Esophagus muscularis mucosa (tissue), 4 donors: ENCODE measurements at places on chromosomes 1 and 21. TPM values are rescaled to one million over a fixed set of nuclear protein-coding genes. Genes with fewer than 3 reads are reported as not detected.

The ARMH1 gene
- total RNA-seq = 0.26 TPM

The NPR1 gene
- 24.9 TPM for total RNA-seq

The CYP4B1 gene
- 41.1 TPM for total RNA-seq

The FOXD3 gene
- total RNA-seq = 1.2 TPM

The HMCN1 gene
- total RNA-seq = 77.7 TPM

The ITPKB gene
- 140 TPM for total RNA-seq

The RCSD1 gene
- 18.4 TPM for total RNA-seq

GRCh38 chr1:115283249-115283648, 54.8 kb downstream of the NGF start:
- H3K4me1 ChIP-seq = peaks cover 25% of the 10 kb centered on the region
- no peak for DNase-seq
- H3K27me3 ChIP-seq = no peaks in the 10 kb centered on the region
- peak overlapping the region; percentile 83 for H3K27ac ChIP-seq
- no peak overlapping the region for H3K4me3 ChIP-seq

GRCh38 chr1:210250665-210250997, 18.0 kb downstream of the SERTAD4 start:
- no peaks in the 10 kb centered on the region for H3K27me3 ChIP-seq
- H3K36me3 ChIP-seq = no peaks in the 10 kb centered on the region
- peak overlapping the region; percentile 60 for H3K4me3 ChIP-seq

DNA sequence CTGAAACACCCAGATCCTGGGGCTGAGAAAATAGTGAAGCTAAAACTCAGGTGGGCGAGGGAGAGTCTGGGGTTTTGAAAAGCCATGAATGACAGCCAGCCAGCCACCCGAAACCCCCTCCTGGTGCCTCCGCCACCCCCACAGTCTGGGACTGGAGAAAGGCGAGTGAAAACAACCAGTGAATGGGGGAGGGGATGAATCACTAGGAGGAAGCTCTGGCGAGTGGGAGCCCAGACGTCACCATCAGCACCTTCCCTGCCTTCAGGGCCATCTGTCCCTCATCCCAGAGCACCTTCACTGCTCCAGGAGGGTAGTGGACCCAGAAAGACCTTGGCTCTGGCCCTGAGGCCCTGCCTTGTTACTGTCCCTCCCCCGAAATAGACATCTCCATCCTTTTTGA, 9.2 kb downstream of the RORC start:
- H3K36me3 ChIP-seq = no peaks in the 10 kb centered on the region
- H3K27me3 ChIP-seq = peaks cover 24% of the 10 kb centered on the region
- H3K4me3 ChIP-seq = no peak overlapping the region

GRCh38 chr21:31211836-31212235, 132.2 kb downstream of the TIAM1 start:
- no peak for DNase-seq
- H3K27ac ChIP-seq = no peak overlapping the region
- H3K4me3 ChIP-seq = no peak overlapping the region
- no peaks in the 10 kb centered on the region for H3K4me1 ChIP-seq
- peaks cover 4% of the 10 kb centered on the region for H3K27me3 ChIP-seq

- H3K4me1 ChIP-seq = peaks cover 96% of the 10 kb centered on the region
- no peak overlapping the region for H3K4me3 ChIP-seq
- no peak for DNase-seq
- no peaks in the 10 kb centered on the region for H3K36me3 ChIP-seq
- H3K27ac ChIP-seq = peak overlapping the region; percentile 77
- H3K27me3 ChIP-seq = no peaks in the 10 kb centered on the region
These were observed 24.1 kb downstream of the THRAP3 start for GRCh38 chr1:36248250-36248894.

DNA sequence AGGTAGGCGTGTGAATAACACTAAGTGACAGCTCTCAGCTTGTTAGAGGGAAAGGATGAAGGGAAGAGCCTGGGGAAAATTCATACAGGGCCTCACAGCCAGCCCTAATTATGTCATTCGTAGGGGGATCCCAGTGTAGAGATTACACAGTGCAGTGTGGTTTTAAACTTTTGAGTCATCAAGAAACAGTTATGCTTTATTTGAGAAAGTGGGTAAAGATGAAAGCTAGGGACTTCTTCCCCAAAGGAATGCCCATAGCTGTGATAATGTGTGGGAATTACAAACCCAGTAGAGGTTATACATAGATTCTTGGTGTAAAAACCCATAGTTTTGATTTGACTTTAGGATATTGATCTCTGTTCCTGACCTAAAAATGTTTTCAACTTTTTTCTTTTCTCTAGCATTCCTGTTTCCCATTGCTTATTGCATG, 1.9 kb downstream of the TTF2 start:
- H3K27me3 ChIP-seq = no peaks in the 10 kb centered on the region
- H3K36me3 ChIP-seq = no peaks in the 10 kb centered on the region
- H3K4me1 ChIP-seq = peaks cover 16% of the 10 kb centered on the region
- H3K4me3 ChIP-seq = no peak overlapping the region

DNA sequence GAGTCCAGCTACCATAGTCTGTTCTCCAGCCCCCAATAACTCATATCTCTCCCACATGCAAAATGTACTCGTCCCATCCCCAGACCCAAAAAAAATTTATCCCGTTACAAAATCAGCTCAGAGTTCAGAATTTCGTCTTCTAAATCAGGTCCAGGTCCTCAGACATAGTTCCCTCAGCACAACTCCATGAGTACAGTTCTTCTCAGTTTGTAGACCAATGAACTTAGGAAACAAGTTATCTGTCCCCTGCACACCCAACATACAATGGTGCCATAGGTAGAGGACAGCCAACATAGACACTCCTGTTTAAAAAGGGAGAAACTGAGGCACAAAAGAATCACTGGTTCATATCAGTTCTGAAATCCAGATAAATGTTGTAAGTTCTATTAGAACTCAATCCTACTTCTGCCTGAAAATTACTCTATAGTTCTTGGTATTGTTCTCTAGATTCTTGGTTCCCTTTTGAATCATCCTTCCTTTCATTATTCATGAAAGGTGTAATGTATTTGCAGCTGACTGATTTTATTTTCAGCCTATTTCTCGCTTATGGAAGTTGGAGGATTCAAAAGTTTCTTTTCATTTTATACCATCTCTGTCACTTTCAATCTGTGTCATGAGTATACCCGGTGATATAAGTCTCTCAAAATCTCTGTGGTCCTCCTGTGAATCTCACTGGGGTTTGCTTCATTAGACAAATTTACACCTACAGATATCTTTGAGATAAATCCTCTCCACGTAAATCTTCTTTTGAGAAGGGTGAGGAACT, 75.8 kb upstream of the TSPAN2 start:
- peaks cover 3% of the 10 kb centered on the region for H3K4me1 ChIP-seq
- peak; percentile 64 for DNase-seq
- no peaks in the 10 kb centered on the region for H3K36me3 ChIP-seq
- no peak overlapping the region for H3K27ac ChIP-seq
- H3K4me3 ChIP-seq = no peak overlapping the region
- H3K27me3 ChIP-seq = no peaks in the 10 kb centered on the region

GRCh38 chr1:78839704-78840277, 166.7 kb downstream of the ADGRL4 start:
- H3K27me3 ChIP-seq = no peaks in the 10 kb centered on the region
- H3K4me3 ChIP-seq = no peak overlapping the region
- H3K4me1 ChIP-seq = peaks cover 39% of the 10 kb centered on the region
- no peaks in the 10 kb centered on the region for H3K36me3 ChIP-seq
- DNase-seq = no peak
- H3K27ac ChIP-seq = no peak overlapping the region

GRCh38 chr1:92376345-92376744, 77.5 kb downstream of the RPAP2 start:
- H3K4me3 ChIP-seq = no peak overlapping the region
- no peak for DNase-seq
- H3K27me3 ChIP-seq = no peaks in the 10 kb centered on the region

DNA sequence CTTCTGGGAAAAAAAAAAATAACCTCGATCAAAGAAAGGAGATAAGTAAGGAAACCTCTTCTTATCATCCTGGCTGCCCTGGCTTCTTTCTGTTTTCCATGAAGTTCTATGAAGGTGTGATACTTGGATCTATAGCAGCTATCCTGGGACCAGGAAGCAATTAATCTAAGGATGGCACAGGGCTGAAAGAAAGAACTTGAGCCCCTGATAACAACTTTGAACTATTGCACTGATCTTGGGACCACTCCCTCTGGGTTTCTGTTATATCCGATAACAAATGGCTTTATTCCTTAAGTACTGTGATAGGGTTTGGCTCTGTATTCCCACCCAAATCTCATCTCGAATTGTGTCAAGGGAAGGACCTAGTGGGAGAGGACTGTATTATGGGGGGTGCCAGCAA, 104.1 kb downstream of the DAB1 start:
- H3K4me1 ChIP-seq = no peaks in the 10 kb centered on the region
- H3K27me3 ChIP-seq = no peaks in the 10 kb centered on the region
- H3K4me3 ChIP-seq = no peak overlapping the region
- no peak for DNase-seq
- no peaks in the 10 kb centered on the region for H3K36me3 ChIP-seq
- H3K27ac ChIP-seq = no peak overlapping the region
